ENCODE measurements at places on chromosomes 12 and 14.

- no peak for DNase-seq
Measured at GRCh38 chr12:4084573-4084972, 189.0 kb upstream of the CCND2 start.

DNA sequence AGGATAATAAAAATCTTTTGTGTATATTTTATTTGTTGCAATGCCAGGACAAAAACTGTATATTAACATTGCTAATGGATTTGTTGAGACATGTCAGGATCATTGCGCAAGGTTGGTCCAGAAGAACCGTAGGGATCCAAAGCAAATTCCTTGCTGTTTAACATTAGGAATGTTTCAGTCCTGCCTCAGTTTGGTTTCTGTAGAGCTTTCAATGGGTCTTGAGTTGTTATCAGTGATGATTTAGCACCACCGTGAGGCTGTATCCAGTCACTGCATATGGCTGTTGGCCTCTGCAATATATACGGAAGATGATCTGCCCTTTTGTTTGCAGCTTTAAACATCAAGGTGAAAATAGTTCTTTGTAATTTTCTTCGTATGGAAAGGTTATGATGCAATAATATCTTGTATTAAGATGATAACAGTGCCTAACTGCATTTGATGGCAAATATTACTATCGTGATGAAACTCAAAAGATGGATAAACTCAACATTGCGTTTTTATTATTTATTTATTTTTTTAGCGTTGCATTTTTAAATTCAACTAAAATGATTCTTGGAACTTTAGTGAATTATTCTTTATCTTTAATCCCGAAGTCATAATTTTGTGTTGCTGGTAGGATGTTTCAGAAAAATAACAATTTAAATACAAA, 231.2 kb downstream of the AKAP6 start:
- peak; percentile 42 for DNase-seq

DNA sequence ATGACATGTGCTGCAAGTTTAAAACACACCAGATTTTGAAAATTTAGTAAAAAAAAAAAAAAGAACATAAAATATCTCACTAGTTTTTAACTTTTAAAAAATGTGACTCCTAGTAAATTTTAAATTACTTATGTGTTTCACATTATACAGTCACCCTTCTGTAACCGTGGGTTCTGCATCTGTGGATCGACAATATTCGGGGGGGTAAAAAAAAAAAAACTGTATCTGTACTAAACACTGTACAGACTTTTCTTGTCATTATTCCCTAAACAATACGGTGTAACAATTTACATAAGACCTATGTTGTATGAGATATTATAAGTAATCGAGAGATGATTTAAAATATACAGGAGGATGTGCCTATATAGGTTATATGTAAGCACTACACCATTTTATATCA, 3.2 kb downstream of the DDX24 start:
- no peak for DNase-seq

DNA sequence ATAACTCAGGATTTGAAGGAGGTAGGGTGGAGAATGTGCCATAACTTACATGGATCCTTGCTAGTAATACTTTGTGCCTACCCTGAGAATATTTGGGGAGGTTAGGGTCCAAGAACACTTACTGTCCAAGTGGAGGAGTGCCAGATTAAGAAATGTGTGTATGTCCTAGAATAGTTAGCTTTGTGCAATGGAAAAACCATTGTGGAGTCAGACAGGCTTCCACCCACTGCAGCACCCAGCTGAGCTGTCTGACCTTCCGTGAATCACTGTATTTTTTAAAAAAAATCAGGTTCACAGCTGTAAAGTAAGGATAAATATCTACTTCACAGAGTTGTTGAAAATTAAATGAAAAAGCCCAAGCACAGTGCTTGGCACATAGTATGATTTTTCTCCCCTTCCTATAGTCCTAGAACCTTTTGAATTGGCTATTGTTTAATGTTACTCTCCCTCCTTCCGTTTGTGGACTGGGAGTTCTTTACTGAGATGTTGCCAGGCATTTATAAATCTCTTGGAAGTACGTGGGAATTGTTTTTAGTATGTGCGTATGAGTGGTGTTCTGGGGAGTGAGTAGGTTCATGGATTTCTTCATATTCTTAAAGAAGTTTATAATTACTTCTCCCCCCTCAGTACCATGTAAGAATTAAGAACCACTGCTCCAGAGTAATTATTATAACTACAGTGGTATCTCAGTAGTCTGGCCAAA, 9.2 kb downstream of the RAB21 start:
- DNase-seq, result no peak

DNA sequence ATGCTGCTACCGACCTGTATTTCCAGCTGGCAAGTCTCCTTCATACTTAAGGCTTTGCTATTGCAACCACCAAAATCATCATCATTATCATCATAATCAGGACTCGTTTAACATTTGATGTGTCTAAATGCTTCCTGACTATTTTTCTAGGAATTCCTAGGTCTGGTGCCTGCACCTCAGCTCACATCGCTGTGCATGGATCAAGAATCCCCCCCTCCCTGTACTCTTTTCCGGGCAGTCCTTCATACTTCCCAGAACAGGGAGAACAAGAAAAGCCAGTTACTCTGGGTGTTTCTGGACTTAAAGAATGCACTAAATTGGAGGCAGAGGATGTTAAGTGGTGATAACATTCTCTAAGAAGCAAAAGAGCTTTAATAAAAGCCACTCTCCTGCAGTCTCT, 9.4 kb downstream of the ERP27 start:
- no peak for DNase-seq

DNA sequence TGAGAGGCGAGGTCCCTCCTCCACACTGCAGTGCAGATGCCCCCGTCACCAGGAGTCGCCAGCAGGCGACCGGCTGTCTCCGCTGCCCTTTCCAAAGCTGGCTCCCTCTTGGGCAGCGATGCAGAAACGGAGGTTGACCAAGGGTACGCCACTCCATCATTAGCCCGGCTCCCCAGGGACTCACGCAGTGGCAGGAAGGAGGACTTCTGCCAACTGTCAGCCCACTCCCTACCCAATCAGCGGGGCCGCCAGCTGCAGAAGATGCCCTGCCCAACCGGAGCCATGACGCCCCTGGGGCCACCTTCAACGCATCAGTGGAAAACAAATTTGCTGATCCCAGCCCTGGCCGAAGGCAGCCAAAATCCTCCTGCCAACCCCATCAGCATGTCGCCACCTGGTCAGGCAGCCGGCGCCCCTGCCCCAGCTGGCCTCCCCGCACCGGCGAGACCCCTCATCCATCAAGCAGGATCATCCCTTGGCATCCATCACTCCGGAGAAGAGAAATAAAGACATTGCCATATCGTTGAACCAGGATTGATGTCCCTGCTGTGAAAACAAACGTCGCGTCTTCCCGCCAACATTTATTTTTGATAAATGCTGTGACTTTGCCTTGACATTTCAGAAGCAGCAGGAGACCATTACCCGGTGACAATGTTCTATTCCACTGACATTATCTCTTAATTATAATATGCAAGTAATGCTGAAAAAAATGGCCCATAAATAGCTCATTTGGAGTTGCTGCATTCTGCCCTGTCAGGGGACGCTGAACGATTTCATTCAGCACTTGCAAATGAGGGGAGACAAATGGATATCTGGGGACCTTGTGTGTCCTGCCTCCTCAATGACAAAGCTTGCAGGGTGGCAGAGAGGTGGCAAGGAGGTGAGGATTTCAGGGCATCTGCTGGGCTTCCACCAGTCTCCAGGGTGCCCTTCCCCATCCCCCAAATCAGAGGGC, 105.1 kb downstream of the SCARB1 start:
- DNase-seq, result no peak

GRCh38 chr12:124426594-124427555, 132.0 kb downstream of the RFLNA start:
- no peak for DNase-seq

DNA sequence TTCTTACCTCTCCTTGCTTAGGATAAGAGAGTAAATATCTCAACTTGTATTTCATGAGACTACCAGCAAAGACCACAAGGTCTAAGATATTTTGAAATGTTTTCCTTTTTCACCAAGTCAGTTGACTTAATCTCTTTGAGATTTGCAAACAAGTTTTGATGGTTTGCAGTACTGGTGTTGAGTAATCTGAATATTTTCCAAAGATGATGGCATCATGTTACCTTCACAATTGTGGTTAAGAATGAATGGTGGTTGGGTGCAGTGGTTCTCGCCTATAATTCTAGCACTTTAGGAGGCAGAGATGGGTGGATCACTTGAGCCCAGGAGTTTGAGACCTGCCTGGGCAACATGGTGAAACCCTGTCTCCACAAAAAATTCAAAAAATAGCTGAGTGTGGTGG, 225.7 kb downstream of the TMTC2 start:
- DNase-seq, result no peak

GRCh38 chr12:80233926-80234325, 134.6 kb downstream of the OTOGL start:
- no peak for DNase-seq

GRCh38 chr12:6948873-6949594, 2.1 kb upstream of the PTPN6 start:
- no peak for DNase-seq

- DNase-seq, result no peak
Measured at GRCh38 chr12:214003-214741, at the start of gene SLC6A12. SLC6A12 (minus strand) TSS chr12:214157; CDS start chr12:209986, 4,171 bp downstream.

DNA sequence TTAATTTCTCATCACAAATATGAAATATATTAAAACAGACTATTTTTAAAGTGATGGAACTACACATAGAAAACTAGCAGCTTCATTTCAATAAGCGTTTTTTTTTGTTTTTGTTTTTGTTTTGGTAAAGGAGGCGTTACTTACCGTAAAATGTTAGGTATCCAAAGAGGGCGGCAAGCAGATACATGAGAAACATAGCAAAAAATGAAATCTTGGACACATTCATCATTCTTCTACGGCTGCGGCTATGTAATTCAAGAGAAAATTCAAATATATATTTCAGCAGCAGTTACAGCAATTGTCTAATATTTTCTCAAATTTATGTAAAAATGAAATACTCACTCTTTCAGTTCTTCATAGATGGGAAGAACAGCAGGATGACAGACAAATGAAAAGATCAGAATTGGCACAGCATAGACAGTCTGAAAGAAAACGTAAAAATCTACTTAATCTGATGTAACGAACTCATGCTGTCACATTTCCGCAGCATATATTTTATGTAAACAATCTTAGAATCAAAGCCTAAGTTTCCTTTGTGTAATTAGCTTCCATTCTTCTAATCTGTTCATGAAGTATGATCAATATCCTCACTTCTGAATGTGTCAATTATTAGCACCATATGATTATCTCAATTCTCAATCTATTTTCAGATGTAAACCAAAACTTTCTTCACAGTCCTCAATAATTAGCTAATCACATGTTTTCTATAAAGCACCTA, 8.8 kb downstream of the SLC38A2 start:
- DNase-seq, result no peak

DNA sequence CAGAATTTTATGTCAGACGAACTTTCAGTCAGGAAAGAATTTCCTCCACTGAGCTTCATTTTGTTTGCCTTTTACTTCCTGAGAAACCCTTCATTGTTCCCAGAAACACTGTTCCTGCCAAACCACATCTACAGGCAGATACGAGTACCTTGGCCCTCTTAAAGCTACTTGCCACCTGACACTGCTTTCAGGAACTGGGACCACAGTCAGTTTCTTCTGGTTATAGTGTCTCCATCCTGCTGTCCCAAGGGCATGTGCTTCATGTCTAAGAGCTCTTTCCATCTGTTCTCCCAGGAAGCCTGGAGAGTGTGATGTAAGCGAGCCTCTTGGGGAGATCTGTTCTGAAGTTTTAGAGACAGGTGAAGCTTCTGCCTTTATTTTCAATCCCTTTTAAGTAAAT, 161.7 kb upstream of the PLEKHA5 start:
- DNase-seq, result no peak

DNA sequence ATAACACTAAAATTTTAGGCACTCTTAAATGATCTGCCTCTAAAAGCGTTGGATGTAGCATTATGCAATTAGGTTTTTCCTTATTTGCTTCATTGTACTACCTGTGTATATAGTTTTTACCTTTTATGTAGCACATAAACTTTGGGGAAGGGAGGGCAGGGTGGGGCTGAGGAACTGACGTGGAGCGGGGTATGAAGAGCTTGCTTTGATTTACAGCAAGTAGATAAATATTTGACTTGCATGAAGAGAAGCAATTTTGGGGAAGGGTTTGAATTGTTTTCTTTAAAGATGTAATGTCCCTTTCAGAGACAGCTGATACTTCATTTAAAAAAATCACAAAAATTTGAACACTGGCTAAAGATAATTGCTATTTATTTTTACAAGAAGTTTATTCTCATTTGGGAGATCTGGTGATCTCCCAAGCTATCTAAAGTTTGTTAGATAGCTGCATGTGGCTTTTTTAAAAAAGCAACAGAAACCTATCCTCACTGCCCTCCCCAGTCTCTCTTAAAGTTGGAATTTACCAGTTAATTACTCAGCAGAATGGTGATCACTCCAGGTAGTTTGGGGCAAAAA, 4.1 kb downstream of the CDKN1B start:
- DNase-seq, result peak; percentile 65

DNA sequence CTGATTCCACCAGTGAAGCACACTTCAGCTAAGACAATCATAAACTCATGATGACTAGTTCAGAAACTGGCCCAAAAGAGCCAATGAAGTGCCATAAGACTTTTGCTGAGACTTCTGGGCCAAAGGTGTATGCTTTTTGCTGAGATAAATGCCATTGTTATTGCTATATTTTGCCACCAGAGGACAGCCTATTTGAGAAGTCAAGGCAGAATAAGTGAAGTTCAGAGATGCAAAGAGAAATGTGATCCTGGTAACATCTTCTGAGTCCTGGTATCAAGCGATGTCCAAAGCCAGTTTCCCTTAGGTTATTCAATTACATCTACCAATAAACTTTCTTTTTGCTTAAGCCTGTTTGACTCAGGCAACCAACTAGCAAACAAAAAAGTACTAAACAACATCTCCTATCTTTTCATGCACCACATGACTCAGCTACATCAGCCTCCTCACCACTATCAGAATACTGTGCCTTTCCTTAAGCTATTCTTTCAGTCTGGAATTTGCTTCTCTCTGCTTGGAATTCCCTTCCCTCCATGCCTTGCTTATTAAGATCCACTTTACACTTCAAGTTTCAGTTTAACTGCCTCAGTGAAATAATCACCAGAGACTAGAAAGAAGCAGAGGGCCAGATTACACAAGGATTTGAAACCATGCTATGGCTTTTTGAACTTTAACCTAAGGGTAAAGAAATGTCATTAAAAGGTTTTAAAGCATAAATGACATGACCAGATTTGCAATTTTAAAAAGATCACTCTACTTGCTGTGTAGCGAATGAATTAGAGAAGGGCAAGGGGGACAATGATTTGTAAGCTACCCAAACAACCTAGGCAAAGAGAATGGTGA, 14.0 kb downstream of the CRY1 start:
- peak; percentile 45 for DNase-seq

DNA sequence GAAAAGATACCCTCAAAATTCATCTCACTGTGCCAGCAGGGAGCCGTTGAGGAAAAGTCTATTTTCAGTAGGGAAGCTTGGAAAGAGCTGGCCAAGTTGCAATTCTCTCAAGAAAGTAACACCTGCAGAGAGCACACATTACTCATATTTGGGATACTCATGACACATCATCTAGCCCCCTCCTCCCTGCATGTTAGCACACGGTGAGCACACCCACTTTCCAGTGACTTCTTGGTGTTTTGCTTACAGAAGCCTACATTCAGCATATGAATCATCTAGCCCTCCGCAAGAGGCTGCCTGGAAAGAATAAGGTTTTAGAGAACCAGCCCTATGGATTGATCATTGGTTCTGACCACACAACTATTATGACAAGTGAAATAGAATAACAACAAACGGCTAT, 124.5 kb downstream of the PTPRO start:
- DNase-seq, result no peak

- DNase-seq, result no peak
Measured at GRCh38 chr14:85296456-85297210, 233.3 kb upstream of the FLRT2 start.

- DNase-seq, result no peak
Measured at GRCh38 chr12:48336061-48336460, 14.7 kb downstream of the ZNF641 start.

All from Caki2 (cell line).